Fibroblast of lung (primary cell): ENCODE measurements at places on chromosomes 4 and X.

GRCh38 chr4:127143460-127144195, 489.1 kb upstream of the INTU start:
- peak; percentile 65 for DNase-seq

- DNase-seq, result no peak
Measured at GRCh38 chr4:74517996-74518395, 73.1 kb downstream of the AREG start.

DNA sequence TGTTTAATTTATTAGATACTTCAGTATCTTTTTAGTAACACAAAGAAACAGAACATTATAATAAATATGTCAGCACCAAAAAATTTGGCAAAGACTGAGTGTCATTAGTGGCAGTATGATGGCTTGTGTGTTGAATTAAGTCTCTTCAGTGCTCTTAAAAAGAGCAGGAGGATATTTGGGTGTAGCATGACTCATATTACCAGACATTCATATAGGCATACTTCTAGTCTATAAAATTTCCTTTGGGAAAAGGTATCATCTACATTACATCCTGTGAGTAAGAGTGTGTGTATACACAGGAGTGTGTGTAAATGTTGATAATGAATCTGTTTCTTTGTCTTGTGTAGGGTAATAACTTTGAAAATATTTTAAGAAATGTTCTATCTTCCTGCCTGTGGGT, 135.7 kb downstream of the CNKSR2 start:
- peak; percentile 2 for DNase-seq

DNA sequence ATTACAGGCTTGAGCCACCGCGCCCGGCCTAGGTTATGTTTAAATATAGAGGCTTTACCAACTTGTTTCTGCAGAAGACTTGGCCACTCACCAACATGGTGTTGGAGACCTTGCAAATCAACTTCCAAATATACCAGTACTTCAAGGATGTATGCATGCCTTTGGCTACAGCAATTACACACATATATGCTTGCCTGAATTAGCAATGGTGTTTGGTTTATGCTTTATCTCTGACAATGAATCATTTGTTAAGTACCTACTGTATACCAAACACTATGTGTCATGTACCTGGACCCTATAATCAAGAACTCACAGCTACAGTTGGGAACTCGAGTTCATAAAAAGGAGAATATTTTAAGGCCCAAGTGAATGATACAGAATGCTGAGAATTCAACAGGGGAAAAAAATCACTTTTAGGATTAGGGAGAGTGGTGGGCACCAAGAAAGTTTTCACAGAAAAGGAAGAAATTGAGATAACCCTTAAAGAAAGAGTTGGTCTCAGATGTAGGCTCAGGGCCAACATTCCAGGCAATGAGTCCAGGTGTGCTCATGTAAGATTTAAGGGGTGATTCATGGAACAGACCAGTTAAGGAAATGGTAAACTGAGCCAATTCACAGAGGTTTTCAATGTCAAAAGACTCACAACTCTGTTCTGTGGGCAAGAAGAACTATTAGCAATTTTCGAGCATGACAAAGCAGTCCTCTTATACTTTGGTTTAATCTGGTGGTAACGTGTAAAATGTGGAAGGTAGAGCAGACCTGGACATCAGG, 98.9 kb downstream of the BCOR start:
- no peak for DNase-seq

GRCh38 chrX:12894074-12895030, 12.1 kb upstream of the TLR8 start:
- DNase-seq, result peak; percentile 4

- DNase-seq, result no peak
Measured at GRCh38 chrX:101369687-101370086, 16.3 kb downstream of the BTK start.

DNA sequence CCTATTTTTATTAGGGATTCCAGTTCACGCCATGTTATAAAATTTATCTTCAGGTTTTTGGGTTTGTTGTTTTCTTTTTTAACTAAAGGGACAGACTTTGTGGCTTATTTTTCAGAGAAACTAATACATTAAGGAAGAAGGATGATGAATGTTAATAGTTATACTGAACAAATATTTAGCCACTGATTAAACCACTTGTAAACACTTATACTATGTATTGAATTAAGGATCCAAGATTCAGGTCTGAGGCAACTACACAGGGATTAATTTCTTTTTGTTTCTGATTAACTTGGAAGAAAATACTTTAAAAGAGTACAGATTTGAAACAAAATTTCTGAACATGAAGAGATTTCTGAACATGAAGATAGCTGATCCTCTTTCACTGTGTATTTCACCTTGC, 82.8 kb upstream of the NAP1L5 start:
- DNase-seq, result no peak

DNA sequence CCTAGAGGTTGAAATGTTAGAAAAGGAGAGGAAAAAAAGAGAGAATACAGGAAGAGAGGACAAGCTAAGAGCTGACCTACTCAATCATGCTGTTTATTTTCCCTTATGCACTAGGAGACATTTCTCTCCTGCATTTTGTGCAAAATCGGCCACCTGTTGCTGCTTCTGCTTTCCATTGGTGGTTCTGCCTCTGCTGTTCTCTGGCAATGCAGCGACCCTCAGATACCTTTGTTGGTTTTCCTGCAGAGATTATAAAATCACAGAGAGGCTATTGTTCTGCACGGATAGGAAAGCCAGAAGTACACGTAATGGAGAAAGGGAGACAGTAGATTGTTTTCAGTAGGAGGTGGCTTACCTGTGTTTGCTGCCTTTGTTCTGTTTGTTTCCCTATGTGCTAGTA, 108.9 kb downstream of the UNC5C start:
- DNase-seq, result no peak

DNA sequence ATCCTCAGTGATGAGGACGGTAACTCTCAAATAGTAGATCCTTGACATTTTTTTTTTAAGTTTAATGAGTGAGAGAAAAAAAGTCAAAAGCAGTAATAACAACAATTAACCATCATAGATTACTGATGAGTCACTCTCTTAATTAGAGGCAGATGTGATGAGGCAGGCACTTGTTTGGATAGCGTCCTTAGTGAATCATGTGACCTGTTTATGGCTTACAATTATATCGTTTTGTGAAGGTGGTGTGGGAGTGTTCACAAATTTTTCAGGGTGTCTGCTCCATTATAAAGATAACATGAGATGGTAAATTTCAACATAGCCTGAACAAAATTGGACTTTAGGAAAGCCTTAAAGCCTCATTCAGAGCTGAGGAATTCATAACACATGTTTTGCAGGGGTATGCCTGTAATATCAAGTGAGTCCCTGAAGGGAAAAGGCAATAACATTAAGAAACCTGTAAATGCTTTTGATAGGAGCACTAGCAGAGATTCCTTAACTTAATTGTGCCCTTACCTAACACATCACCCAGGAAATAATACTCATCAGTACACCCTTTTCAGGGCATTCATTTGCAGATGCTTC, 51.9 kb upstream of the XIAP start:
- DNase-seq, result peak; percentile 17

GRCh38 chr4:80153874-80154544, 43.3 kb upstream of the PRDM8 start:
- peak; percentile 43 for DNase-seq

- DNase-seq, result no peak
Measured at GRCh38 chrX:24877288-24877664, 138.5 kb downstream of the ARX start.

DNA sequence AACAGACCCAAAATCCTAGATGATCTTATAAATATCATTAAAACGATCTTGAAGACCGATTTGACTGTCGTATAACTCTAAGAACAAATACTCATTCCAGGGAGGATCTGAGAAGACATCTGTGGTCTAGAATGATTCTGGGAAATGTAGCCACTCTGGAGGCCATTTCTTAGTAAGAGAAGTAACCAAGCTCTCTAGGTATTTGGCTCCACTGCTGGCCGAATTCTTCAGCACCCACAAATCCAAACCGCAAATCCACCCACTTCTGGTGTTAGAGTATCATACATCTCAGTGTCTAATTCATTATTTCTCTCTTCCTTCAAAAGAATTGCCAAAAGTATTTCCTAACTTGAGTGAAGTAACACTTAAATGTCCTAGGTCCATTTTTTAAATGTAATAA, 23.9 kb downstream of the KLHL5 start:
- peak; percentile 97 for DNase-seq

DNA sequence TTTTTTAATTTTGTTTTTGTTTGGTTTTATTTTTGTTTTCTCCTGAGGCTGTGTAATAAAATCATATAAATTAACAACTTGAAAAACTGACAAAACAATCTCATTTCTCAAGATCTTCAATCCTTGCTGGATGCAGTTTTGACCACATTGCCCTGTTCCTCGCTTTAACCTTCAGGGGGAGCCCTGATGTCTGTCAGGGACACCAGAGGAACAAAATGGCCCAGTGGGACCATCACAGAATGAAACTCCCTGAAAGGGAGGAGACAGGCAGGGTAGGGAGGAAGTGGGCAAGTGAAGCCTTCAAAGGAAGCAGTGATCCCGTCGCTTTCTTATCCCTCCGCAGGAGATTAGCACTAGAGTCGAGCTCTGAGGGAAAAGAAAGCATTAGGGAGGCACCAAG, 274.9 kb upstream of the LDB2 start:
- DNase-seq, result no peak

DNA sequence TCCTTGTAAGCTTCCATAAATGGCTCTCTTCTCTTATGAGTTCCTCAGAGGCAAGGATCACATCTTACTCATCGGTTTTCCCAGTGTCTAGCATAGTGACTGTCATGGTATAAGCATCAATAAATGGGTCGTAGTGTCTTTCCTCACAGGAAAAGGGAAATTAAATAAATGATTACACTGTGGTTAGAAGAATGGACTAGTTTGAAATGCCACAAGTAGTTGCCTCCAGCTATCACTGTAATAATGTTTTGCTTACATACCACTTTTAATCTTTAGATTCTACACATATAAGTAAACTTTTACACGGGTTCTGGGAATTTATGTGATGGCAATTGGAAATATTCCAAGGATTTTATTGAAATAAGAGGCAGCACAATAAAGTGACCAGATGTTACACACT, 152.8 kb upstream of the CXorf51A start:
- DNase-seq, result no peak

GRCh38 chr4:126061655-126062054, 746.9 kb downstream of the FAT4 start:
- no peak for DNase-seq

DNA sequence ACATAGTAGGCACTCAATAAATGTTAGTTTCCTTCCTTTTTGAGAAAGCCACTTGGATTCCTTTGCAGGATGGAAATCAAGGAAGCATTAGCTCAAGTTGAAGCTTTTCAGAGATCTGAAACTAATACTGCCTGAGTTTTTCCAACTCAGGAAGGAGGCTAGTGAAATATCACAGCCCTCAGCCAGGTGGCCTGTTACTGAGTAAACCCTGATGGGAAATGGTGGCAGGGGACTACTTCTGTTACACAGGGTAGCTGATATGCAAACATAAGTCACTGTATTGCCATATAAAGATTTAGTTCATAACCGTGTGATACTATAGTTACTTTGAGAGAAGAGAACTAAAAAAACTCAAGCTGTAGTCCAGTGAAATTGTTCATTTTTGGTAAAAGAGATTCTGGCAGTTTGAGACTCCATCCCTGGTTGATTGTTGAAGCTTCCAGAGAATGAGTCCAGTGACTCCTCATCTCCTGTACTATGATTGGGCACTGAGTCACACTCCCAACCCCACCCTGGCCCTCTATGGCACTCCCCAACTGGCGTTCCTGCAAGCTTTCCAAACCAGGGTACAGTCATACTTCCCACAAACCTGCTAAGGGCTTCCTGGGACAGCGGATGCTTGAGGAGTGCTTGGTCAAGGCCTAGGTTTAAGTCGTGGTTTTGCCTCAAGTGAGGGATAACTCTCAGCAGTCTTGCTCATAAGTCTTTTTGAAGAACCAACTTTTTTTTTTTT, 81.8 kb downstream of the MID1IP1 start:
- peak; percentile 71 for DNase-seq

DNA sequence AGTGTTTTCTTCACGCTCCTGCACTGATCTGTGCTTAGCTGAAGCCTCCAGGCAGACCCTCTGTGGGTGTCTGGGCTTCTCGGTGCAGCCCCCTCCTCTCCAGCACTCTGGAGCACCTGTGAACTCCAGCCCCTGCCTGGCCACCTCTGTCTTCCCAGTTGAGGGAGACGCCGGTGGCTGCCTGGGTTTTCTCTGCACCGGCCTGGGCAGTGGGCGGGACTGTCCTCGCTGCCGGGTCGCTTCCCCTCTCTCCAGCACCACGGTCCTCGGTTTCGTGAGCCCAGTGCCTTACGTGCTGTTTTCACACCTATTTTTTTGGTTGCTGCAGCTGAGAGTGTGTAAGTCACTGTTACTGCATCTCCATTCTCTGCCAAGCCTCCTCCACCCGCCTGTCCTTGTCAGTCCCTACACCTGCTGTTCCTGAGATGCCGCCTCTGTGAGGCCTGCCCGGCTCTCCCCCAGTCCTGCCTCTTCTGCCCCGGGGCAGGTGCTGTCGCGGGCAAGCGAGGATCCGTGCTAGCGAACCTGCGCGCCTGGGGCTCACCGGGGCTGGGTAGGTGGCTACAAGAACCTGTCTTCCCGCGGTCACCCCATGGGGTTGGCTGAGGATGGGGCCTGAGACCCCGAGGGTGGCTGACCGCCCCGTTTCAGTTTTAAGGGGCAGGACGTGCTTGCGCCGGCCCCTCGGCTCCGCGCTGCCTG, 2.4 kb upstream of the FGFRL1 start:
- no peak for DNase-seq

- DNase-seq, result no peak
Measured at GRCh38 chrX:1327651-1328304, 8.8 kb upstream of the IL3RA start.

GRCh38 chrX:154436374-154436982, 476 bp upstream of the GDI1 start:
- DNase-seq, result peak; percentile 28

DNA sequence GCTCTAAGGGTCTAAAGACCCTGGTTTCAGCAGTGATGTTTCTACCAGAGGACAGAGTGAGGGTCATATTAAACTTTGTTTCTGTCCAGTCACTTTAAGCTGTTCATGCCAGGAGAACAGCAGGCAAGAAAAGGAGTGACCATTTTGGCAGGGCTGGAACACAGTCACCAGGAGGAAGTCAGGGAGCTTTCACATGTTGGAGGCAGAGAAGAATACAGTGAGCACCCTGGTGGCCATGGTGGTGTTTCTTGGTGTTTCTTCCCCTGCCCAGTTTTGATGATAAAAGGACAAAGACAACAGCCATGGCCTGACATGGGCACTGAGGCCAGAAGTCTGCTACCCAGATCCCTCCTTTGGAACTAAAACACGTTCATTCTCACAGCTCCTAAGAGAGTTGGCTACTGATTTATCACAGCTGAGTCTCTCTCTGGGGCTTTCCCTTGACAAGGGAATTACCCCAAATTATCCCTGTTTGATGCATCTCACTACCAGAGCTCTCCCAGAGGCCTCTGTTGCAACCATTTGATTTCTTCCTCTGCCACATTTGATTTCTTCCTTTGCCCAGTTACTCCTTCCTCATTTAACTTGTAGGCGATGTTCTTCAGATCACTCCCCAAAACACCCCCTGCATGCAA, 106.4 kb upstream of the NWD2 start:
- no peak for DNase-seq

GRCh38 chr4:84878546-84878945, 87.9 kb downstream of the WDFY3 start:
- peak; percentile 12 for DNase-seq
